Activated CD4-positive, alpha-beta T cell treated with anti-CD3 and anti-CD28 coated beads, Interleukin-2, amount 50 U/mL, for 1 hour (primary cell): ENCODE measurements at places on chromosomes 6 and 20.

- no peak for DNase-seq
Observed at GRCh38 chr6:107217248-107217647, 101.9 kb upstream of the BEND3 start.

DNA sequence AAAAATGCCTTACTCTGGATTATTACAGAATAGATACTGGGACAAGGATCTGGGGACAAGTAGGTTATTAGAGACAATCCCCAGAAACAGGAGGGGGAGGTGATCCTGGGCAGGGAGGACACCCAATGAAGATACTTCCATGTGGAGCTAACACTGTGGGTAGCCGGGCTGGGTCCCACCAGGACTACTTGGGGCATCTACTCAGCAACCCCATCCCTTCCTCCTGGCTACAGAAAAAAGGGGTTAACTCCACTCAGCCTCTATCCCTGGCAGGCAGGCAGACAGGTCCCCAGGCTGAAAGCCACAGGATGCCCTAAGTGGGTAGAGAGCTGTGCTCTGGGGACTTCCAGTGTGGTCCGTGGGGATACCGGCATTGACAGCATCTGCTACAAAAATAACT, 68.0 kb upstream of the NXT1 start:
- DNase-seq, result no peak

DNA sequence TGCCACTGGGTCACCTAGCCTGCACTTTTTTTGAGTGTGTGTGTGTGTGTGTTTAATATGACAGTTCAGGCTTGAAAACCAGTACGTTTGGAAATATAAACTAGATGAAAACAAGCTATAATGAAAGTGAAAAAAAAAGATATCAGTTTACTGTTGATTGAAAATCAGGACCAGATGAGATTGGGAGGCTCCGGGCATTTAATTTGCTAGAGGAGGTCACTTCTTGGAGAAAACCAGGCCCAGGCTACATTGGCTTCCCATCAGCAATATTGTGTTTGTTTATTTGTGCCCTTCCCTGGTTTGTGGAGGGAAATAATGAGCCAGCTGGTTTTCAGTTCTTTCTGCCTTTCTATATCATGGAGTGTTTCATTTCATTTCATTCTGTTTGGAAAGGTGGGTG, 246.6 kb upstream of the JAG1 start:
- no peak for DNase-seq

DNA sequence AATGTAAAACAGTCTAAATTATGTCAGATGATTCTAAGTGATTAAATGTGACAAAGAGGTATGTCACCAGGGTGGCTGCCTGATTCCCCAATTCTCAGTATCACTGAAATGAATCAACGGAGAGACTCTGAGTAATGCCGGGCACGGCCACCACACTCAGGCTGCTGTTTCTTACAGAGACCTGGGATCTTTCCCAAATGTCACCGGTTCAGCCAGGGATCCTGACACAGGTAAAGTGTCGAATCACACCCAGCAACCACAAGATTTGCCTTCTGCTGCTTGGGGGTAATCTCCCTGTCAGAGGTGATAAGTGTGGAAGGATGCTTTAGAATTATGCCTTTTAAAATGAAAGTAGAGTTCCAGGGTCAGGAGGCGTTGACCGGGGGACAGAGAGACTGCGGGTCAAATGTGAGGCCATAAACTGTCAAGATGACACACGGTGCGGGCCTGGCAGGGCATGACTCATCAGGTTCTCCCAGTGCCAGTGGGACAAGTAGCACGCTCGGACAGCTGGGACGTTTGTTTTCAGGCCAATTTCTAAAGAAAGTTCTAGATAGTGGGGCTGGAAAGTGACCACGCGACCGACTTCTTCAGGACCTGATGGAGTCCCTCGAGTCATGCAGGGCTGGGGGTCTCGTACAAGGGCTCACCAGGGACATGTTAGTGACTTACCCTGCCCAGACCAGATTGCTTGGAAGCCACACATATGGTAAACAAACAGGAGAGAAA, 48.9 kb downstream of the PRDM1 start:
- DNase-seq, result no peak

- DNase-seq, result no peak
Observed at GRCh38 chr20:19330038-19330437, 117.6 kb downstream of the SLC24A3 start.

GRCh38 chr6:26086211-26086610, 1.0 kb upstream of the HFE start:
- DNase-seq, result peak; percentile 17

- DNase-seq, result no peak
Observed at GRCh38 chr6:46764961-46765360, 18.2 kb downstream of the ANKRD66 start.

- DNase-seq, result no peak
Observed at GRCh38 chr20:10077081-10077471, 42.3 kb downstream of the ANKEF1 start.

GRCh38 chr6:15481390-15482291, 181.2 kb downstream of the DTNBP1 start:
- DNase-seq, result no peak

DNA sequence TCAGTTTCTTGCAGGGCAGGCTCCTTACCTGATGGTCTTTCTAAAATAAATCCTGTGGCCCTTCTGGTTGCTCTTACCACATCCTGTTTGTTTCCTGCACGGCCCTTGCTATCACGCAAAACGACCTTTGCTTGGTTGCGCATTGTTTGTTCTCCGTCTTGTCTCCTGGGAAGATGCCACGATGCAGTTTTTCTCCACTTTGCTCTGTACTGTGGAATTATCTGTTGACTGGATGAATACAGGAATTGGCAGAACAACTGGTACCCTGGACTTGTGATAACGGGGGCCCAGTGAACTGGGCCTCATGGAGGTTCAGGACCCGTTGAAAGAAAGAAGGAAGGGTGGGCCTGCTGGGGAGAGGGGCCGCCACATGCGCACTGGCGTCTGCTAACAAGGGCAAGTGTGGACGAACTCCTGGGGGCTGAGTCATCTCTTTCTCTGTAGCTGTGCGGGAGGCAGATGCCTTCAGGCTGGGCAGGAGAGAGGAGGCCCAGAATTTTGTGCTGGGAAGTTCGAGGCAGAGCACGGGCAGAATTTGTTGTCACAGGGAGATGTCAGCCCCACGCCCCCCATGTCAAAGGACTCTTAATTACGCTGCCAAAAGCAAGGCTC, 139.9 kb downstream of the BMP7 start:
- DNase-seq, result no peak

DNA sequence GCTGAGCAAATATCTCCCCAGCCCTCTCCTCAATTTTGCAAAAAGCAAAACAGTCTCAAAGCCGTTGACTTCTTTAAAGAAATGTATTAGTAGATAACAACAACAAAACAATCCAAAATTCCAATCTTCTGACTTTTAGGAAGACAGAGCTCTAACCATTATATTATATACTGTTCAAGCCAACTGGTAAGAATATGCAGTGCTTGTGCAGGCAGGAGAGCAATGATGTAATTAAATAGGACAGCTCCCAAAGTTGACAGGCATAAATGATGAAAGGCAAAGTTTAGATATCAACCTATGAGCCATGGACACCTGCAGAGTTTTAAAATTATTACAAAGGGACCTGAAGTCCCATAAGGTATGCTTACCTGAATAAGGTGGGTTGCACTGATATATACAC, 16.6 kb upstream of the CEP85L start:
- no peak for DNase-seq

DNA sequence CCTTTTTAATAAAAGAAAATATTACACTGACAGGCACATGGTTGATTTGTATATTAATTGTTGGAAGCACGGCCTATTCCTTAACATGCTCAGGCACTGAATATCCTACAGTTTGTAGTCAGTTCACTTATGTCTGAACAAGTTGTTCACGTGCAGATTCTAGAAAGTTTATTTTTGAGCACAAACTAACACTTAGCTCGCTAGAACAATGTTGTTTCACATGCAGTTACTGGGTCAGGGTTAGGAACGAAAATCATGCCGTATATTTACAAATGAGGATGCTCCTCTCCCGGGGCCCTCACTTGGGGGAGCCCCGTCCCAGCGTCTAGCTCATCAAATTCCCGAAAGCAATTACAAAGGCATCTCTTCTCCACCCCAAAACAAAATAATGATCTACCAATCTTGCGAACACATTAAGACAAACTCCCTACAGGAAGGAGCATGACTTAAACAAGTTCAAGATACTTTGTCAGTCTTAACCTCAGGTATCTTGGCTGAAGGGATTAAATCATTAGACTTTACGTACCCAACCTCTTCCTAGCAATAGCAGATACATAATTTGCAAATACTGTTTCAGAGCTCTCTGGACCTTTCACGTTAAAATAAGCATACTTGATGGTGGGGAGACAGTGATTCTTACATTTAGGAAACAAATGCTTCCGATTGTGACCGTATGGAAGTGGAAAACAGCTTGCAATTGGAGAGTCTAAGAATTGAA, 1.5 kb downstream of the MAP7 start:
- no peak for DNase-seq

DNA sequence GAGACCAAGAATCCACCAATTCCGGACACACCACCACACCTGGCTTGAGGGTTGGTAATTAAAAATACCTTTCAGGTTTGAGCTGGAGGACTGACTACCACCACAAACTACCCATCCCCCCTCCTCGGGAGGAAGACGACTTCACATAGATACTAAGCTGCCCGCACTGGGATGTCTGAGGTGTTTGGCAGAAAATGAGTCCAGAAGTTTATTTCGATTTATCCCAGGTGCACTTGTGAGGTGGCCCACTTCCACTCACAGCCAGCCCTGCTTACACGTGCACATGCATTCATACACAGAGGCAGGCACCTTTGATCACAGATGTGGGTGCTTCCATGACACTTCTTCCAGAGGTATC, 187.1 kb downstream of the ID4 start:
- DNase-seq, result no peak

GRCh38 chr6:87670707-87671106, 31.3 kb downstream of the AKIRIN2 start:
- DNase-seq, result no peak

DNA sequence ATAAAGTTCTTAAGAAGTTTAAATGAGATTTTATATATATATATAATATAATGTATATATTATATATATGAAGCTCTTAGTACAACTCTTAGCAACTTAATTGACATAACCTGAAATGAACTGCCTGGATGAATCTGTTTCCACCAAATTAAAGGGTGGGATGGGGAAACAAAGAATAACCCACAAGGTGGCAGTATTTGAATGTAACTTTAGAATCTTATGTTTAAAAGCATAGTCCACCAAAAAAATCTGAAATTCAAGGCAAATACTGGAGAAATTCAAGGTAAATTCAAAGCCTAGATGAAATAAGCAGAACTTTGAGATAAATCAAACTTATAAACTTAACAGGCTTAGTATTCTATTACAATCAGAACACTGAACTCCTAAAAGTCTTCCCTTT, 4.4 kb upstream of the IBTK start:
- DNase-seq, result no peak

DNA sequence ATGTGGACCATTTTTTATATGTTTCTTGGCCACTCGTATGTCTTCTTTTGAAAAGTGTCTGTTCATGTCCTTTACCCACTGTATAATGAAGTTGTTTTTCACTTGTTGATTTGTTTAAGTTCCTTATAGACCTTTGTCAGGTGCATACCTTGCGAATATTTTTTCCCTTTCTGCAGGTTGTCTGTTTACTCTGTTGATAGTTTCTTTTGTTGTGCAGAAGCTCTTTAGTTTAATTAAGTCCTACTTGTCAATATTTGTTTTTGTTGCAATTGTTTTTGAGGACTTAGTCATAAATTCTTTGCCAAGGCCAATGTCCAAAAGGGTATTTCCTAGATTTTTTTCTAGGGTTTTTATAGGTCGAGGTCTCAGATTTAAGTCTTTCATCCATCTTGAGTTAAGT, 66.2 kb downstream of the UNC5CL start:
- no peak for DNase-seq

- no peak for DNase-seq
Observed at GRCh38 chr20:44392088-44392775, 36.7 kb downstream of the HNF4A start.

GRCh38 chr6:167766986-167767714, 59.6 kb upstream of the AFDN start:
- DNase-seq, result no peak

GRCh38 chr20:22288156-22288555, 296.2 kb downstream of the FOXA2 start:
- DNase-seq, result no peak

- DNase-seq, result no peak
Observed at GRCh38 chr6:4714961-4715501, 61.2 kb upstream of the CDYL start.

DNA sequence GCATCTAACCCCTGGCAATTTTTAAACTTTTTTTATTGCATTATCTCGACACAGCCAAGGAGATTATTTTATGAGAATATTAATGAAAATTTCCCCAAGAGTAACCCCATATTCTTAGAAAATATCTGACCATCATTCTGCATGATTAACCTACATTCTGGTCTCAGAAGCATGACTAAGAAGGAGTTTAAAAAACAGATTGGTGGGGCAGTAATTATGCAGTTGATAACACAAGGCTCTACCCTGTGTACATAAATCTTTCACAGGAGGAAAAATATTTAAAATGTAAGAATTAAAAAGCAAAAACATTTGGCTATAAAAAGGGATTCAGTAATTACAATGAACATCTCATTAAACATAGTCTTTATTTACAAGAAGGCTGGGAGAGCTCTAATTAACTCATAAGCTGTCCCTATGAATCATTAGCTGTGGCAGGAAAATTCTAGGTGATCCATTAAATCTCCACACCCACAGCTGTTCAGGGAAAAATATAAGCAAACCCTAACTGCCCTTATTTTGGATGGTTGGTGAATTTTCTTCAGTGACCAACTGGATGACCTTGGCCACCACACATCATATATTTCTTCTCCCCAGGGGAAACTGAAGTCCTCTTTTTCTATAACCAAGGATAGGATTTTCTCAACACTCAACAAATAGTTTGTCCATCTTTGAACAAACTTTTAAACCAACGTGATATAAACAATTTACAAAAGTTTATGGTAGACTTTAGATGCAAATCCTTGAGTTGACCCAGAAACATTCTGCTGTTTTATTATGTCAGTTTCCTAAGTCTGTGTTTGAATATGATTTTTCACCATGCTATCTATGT, 59.5 kb downstream of the PDE7B start:
- DNase-seq, result no peak

GRCh38 chr6:28413681-28414080, 14.1 kb upstream of the ZSCAN12 start:
- no peak for DNase-seq
